Endothelial cell of umbilical vein (primary cell): ENCODE measurements at places on chromosomes 13 and 19. TPM values are rescaled to one million over a fixed set of nuclear protein-coding genes. Genes with fewer than 3 reads are reported as not detected.

The NLRP4 gene
- total RNA-seq = not detected in 2 replicates

The SHC2 gene
- 4.2 and 7.5 TPM in 2 replicates for total RNA-seq

The CEACAM4 gene
- total RNA-seq = not detected in 2 replicates

The URAD gene
- not detected in 2 replicates for total RNA-seq

The IZUMO1 gene
- total RNA-seq = 1.2 TPM in 2 replicates

The RFPL4A gene
- total RNA-seq = not detected in 2 replicates

The VAV1 gene
- total RNA-seq = not detected in 2 replicates

The NANOS3 gene
- total RNA-seq = 3.4 and 4.4 TPM in 2 replicates

The AXL gene
- total RNA-seq = 151 and 172 TPM in 2 replicates

The AP2S1 gene
- total RNA-seq = 279 and 313 TPM in 2 replicates

The SMIM17 gene
- total RNA-seq = 0.30 and 1.4 TPM in 2 replicates

The ZNF559 gene
- total RNA-seq = 10.1 and 13.5 TPM in 2 replicates

The CYP2A7 gene
- total RNA-seq = not detected in 2 replicates

The LILRA5 gene
- total RNA-seq = not detected in 2 replicates

The RBM26 gene
- total RNA-seq = 43.7 and 54.3 TPM in 2 replicates

The DNAAF3 gene
- total RNA-seq = 0.62 TPM in 1 of 2 replicates, not detected in the other

The ERICH4 gene
- not detected in 2 replicates for total RNA-seq

The ZNF101 gene
- total RNA-seq = 10.6 and 12.8 TPM in 2 replicates

The TTC9B gene
- total RNA-seq = not detected in 2 replicates

The NKPD1 gene
- not detected in 2 replicates for total RNA-seq

The CEACAM16 gene
- total RNA-seq = not detected in 2 replicates

The JAK3 gene
- total RNA-seq = 3.1 and 3.4 TPM in 2 replicates

DNA sequence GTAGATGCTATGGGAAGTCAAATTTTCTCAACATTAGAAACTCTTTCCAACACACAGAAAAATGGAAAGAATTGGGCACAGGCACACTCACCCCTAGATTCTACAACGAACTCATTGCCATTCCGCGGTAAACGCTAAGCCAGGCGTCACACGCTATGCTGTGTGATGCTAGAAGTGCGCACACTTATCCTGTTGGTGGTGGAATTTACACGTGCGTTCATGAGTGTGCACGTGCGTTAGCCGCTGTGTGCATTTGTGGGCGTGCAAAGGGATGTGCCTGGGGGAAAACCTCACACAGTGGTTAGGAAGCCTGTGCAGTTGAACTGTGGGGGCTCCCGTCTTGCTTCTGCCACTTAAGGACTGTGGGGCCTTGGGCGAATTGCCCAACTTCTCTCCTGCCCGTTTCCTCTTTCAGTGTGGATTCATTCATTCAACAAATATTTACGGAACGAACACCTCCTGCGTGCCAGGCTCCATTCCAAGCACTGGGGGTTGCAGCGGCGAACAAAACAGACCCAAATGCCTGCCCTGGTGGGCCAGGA is 7.7 kb downstream of the NFILZ start:
- DNase-seq = no peak

DNA sequence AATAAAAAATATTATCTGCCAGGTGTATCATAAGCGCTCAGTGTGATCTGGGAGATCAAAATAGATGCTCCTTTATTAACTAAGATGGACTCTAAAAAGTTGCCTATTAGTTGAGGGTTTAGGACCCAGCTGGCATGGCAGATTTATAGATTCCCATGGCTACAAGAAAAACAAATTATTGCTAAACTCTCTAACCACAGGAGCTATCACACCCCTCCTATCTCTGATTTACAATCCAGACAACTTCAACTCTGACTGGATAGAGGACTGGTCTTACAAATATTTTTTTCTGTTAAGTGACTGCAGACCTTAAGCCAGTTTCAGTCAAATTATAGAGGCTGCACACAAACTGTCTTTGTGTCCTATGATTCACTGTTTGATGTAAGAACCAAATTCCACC is 45.4 kb upstream of the MYCBP2 start:
- DNase-seq = no peak

DNA sequence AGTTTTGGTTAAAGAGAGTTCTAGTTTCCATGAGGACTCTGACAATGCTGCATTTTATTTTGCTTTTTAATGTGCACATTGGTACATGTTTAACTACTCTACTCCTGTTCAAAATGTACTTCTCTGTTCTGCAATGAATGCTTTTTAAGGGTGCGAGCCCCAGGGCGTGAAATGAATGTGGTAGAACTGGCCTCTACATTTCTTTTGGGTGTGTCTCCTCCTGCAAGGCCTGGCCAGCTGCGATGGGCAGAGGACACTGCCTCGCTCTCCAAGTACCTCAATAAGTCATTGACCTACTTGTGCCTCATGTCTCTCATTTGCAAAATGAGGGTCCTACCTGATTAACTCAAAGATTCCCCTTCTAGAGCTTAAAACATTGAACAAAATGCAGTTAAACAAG is 6.7 kb downstream of the RGS9BP start:
- DNase-seq = no peak

- DNase-seq = no peak
Observed at GRCh38 chr19:32863841-32864240, 5.7 kb downstream of the SLC7A9 start.

GRCh38 chr13:23159205-23159759 is 21.5 kb upstream of the SGCG start:
- DNase-seq = peak; percentile 6

GRCh38 chr13:21673539-21673788 is 2.6 kb downstream of the FGF9 start:
- DNase-seq = no peak

- no peak for DNase-seq
Observed at GRCh38 chr13:110589793-110590390, 25.5 kb upstream of the NAXD start.

GRCh38 chr19:29804493-29804892 is 7.3 kb upstream of the CCNE1 start:
- DNase-seq = no peak

DNA sequence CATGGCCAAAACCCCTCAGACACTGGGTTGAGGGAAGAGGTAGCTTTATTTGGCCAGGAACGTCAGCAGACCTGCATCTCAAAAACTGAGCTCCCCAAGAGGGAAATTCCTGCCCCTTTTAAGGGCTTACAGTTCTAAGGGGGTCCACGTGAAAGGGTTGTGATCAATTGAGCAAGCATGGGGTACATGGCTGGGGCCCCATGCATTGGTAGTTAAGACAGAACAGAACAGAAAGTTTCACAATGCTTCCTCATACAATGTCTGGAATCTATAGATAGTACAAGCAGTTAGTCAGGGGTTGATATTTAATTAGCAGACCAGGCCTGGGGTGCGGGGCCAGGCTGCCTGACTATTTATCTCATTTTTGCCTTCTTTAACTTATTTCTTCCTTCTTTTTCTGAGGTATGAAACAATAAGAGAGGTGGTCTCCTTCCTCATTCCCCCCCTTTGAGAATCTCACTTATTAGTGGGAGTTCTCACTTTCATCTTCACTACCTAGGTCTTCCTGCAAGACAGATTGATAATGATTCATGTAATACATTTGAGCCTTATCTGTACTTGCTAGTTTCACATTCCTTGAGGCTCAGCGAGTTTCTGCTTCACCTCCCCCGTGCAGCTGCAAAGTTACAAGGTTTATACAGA is 84.8 kb downstream of the SLC25A15 start:
- no peak for DNase-seq

DNA sequence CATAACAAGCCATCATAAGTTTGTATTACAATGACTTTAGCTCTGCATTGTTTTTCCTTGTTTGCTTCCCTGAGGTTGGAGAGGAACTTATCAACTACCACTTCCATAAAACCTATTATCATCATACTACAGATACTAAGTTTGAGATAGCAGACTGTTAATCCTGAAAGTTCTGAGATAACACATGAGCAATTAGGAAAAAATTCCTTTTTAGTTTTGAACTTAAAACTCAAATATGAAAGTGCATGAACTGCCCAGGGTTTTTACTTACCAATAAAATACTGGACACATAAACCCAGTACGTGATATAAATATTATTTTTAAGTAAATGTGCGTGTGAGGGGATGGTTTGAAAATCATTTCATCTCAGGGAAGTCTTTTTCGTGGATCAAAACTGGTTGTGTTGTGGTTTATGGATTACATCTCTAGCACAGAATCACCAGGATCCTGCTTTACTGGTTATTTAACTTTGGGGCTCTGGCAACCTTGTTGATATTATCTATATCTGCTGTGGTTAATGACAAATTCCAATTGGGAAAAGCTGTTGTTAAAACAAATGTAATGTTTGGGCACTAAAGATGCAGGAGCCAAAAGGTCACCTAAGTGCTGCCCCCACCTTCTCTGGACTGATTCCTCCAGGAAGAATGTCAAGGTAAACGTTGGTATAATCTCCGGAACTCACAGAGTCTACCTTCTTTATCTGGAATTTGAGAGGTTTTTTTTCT is 12.4 kb downstream of the CDX2 start:
- no peak for DNase-seq

DNA sequence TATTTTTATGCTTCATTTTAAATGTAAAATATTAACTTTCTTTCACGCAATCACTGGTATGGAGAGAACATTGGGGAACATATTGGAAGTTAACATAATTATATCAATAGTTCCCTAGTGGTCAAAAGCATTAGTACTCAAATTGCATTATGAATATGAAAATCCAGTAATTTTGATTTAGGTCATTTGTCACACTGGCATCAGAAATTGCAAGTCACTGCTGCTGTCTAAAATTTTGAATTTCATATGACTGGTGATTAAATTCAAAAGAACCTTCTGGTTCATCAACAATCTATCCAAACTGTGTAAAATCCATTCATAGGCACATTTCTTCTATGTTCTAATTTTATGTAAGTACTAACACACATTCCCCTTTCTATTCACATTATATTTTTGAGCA is 2235.7 kb upstream of the PCDH20 start:
- no peak for DNase-seq

DNA sequence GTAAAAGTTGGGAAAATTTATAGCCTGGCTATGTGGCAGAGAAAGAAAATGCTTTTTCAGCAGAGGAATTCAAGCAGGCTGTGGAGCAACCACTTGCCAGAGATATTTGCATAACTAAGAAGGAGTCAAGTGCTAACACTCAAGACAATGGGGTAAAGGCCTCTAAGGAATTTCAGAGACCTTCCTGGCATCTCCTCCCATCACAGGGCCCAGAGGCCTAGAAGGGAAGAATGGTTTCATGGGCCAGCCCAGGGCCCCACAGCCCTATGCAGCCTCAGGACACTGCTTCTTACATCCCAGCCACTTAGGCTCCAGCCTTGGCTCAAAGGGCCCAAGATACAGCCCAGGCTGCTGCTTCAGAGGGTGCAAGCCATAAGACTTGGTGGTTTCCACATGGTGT is 14.3 kb downstream of the SLC15A1 start:
- DNase-seq = no peak

GRCh38 chr19:38891771-38892170 is 7.6 kb downstream of the SIRT2 start:
- no peak for DNase-seq

DNA sequence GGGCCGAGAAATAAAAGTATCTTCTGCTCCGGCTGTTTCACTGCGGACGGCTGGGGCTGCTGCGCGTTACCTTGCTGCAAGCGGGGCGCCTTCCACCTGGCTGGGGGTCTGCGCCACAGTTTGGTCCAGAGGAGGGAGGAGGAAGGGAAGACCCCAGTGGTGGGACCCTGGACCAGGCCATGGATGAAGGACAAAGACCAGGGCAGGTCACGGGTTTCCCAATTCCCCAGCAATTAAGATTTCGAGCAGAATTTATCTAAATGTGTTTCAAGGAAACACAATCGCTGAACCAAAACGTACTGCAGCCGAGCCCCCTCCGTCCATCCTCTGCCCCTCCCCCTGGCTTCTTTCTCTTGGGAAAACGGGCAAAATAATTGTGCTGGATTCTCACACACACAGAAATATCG is 2.9 kb downstream of the SOX1 start:
- DNase-seq = no peak

GRCh38 chr13:96822895-96823294 is 171.4 kb downstream of the OXGR1 start:
- DNase-seq = peak; percentile 9

GRCh38 chr13:72542241-72542640 is 185.2 kb downstream of the MZT1 start:
- no peak for DNase-seq

- peak; percentile 54 for DNase-seq
Observed at GRCh38 chr13:104526561-104526960, 1460.3 kb upstream of the SLC10A2 start.
